ENCODE measurements at places on chromosomes 13 and 19.

DNA sequence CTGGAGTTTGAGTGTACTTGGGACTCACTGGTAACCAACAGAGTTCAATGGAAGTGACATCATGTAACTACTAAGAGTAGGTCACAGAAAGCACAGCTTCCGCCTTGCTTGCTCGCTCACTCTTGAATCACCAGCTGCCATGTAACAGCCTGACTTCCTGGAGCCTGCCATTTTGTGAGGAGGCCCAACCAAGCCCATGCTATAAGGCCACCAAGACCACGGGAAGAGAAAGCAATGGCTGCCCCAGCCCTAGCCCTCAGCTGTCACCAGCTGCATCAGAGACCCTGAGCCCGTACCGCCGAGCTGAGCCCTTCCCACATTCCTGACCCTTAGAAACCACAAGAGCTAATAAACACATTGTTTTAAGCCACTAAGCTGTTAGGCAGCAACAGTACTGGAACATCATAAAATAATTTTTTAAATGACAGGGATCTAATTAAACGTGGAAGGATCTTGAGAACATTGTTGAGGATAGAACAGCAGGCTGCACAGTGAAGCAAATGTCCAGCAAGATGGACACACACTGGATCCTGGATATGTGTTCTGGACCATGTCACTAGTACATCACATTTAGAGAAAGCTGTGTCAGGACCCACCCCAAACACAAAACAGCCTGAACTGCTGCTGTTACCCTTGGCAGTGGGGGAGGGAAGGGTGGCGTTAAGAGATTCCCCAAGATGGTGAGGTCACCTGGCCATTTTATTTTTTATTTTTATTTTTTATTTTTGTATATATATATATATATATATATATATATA, 21.7 kb upstream of the LDLR start:
- no peaks in the 10 kb centered on the region for H3K4me1 ChIP-seq
- no peak overlapping the region for H3K27ac ChIP-seq
- H3K36me3 ChIP-seq: peaks cover 5% of the 10 kb centered on the region
- no peak for DNase-seq
- H3K27me3 ChIP-seq: no peaks in the 10 kb centered on the region

DNA sequence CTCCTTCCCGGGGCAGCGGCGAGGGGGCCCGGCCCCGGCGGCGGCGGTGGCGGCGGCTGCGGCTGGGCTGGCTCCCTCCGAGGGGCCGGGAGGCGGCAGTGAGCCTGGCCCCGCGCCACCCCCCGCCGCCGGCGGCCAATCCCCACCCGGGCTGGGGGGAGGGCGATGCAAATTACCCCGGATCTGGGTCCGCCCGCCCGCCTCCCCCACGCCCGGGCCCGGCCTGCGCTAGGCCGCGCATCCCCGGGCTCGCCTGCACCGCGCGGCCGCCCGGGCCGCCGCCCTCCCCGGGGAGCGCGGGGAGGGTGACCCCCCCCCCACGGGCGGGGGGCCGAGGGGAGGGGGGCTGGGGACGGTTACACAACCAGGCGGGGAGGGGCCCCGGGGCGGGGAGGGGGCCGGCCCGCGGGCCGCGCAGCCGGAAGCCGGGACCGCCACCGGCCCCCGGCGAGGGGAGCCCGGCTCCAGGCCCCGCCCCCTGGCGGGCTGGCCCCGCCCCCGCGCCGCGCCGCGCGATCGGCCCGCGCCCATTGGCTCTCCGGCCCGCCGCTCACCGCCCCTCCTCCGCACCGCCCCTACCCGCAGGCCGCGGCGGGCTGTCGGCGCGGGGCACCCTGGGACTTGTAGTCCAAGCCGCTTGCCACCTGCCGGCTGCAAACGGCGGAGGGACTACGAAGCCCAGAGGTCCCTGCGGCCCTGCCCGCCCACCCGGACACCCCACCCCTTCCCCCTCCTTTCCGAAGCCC, 1.1 kb downstream of the ZBTB7A start:
- H3K4me1 ChIP-seq: no peaks in the 10 kb centered on the region
- peak overlapping the region; percentile 89 for H3K4me3 ChIP-seq
- no peaks in the 10 kb centered on the region for H3K36me3 ChIP-seq

- DNase-seq: peak; percentile 82
- no peaks in the 10 kb centered on the region for H3K36me3 ChIP-seq
- H3K4me1 ChIP-seq: no peaks in the 10 kb centered on the region
- no peak overlapping the region for H3K27ac ChIP-seq
Observed at GRCh38 chr19:12985049-12985776, 10.1 kb upstream of the NFIX start.

DNA sequence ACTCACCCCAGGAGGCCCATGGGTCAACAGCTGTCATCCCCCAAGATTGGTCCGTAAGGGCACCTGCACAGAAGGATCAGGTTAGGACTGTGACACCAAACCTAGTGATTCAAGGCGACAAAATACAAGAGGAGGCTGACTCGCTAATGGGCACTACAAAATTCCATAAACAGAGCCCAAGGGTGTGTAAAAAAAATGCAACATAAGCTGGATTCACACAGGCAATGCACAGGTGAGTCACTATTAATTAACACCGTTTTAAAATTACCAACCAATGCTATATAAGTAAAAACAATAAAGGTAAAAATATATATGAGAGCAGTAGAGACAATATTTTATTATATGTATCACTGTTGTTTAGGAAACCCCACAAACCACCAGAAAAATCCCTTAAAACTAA, 1.9 kb downstream of the ZNF606 start:
- H3K27ac ChIP-seq: no peak overlapping the region
- no peak for DNase-seq
- H3K4me1 ChIP-seq: peaks cover 27% of the 10 kb centered on the region
- no peak overlapping the region for H3K4me3 ChIP-seq

DNA sequence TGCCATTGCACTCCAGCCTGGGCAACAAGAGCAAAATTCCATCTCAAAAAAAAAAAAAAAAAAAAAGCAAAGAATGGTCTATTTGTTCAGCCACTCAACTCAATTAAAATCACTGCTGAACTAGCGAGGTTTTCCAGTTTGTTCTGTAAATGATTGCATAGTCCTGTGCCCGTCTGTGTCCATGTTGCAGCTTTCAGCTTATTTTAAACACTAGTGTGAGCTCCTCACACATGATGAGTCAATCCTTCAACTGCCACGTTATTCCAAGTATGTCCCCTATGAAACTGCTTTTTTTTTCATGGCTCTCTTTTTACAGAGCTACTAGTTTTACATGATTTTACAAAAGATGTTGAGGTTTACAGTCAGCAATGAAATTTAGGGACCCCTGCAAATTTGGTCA, 12.2 kb downstream of the SUGP2 start:
- peaks cover 74% of the 10 kb centered on the region for H3K36me3 ChIP-seq
- no peak overlapping the region for H3K4me3 ChIP-seq
- no peak overlapping the region for H3K27ac ChIP-seq
- no peaks in the 10 kb centered on the region for H3K27me3 ChIP-seq
- H3K4me1 ChIP-seq: peaks cover 6% of the 10 kb centered on the region

GRCh38 chr13:32881074-32881776, 135.0 kb upstream of the KL start:
- no peak for DNase-seq
- H3K27me3 ChIP-seq: no peaks in the 10 kb centered on the region
- no peak overlapping the region for H3K4me3 ChIP-seq
- H3K4me1 ChIP-seq: no peaks in the 10 kb centered on the region

- no peaks in the 10 kb centered on the region for H3K4me1 ChIP-seq
- no peak overlapping the region for H3K27ac ChIP-seq
- H3K27me3 ChIP-seq: no peaks in the 10 kb centered on the region
- H3K36me3 ChIP-seq: no peaks in the 10 kb centered on the region
- no peak for DNase-seq
- H3K4me3 ChIP-seq: no peak overlapping the region
Observed at GRCh38 chr13:81078048-81078447, 737.1 kb upstream of the SPRY2 start.

- H3K36me3 ChIP-seq: peaks cover 26% of the 10 kb centered on the region
- H3K4me3 ChIP-seq: no peak overlapping the region
- H3K27ac ChIP-seq: peak overlapping the region; percentile 72
Observed at GRCh38 chr19:15263361-15263985, 31.2 kb upstream of the EPHX3 start.

GRCh38 chr19:1853295-1854038, 5.2 kb upstream of the REXO1 start:
- peak; percentile 86 for DNase-seq
- H3K27ac ChIP-seq: no peak overlapping the region
- H3K36me3 ChIP-seq: no peaks in the 10 kb centered on the region
- H3K4me3 ChIP-seq: no peak overlapping the region
- H3K4me1 ChIP-seq: peaks cover 66% of the 10 kb centered on the region
- peaks cover 34% of the 10 kb centered on the region for H3K27me3 ChIP-seq

- H3K27me3 ChIP-seq: no peaks in the 10 kb centered on the region
- no peak overlapping the region for H3K27ac ChIP-seq
- H3K4me3 ChIP-seq: no peak overlapping the region
- H3K4me1 ChIP-seq: no peaks in the 10 kb centered on the region
- peak; percentile 30 for DNase-seq
- H3K36me3 ChIP-seq: peaks cover 36% of the 10 kb centered on the region
Observed at GRCh38 chr13:113350065-113350937, 13.6 kb downstream of the GRTP1 start.

- DNase-seq: no peak
- H3K27ac ChIP-seq: no peak overlapping the region
- H3K4me3 ChIP-seq: no peak overlapping the region
Observed at GRCh38 chr13:28792992-28793391, 27.1 kb upstream of the MTUS2 start.

GRCh38 chr19:5143471-5144411, 174.8 kb downstream of the KDM4B start:
- no peaks in the 10 kb centered on the region for H3K27me3 ChIP-seq
- no peak overlapping the region for H3K4me3 ChIP-seq
- peaks cover 54% of the 10 kb centered on the region for H3K36me3 ChIP-seq
- DNase-seq: no peak

DNA sequence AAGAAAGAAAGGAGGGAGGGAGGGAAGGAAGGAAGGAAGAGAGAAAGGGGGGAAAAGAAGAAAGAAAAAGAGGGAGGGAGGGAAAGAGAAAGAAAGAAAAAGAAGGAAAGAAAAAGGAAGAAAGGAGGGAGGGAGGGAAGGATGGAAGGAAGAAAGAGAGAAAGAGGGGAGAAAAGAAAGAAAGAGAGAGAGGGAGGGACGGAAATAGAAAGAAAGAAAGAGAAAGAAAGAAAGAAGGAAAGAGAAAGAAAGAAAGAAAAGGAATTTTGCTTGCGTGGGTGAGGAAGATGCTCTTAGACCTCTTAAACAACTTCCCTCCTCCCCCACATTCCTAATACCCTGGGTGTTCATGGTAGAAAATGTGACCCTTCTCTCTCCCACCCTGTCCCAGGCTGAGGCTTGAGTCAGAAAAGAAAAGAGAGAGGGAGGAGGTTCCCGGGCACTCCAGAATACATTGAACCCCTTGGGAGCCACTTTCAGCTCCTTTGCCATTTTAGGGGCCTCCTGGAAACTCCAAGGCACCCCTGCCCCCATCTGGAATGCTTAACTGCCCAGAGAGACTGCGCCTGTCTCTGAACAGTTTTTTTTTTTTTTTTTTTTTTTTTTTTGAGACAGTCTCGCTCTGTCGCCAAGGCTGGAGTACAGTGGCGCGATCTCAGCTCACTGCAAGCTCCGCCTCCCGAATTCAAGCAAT, 9.2 kb upstream of the KANK3 start:
- no peak overlapping the region for H3K4me3 ChIP-seq
- no peaks in the 10 kb centered on the region for H3K4me1 ChIP-seq
- no peak for DNase-seq
- H3K27ac ChIP-seq: no peak overlapping the region
- no peaks in the 10 kb centered on the region for H3K36me3 ChIP-seq

DNA sequence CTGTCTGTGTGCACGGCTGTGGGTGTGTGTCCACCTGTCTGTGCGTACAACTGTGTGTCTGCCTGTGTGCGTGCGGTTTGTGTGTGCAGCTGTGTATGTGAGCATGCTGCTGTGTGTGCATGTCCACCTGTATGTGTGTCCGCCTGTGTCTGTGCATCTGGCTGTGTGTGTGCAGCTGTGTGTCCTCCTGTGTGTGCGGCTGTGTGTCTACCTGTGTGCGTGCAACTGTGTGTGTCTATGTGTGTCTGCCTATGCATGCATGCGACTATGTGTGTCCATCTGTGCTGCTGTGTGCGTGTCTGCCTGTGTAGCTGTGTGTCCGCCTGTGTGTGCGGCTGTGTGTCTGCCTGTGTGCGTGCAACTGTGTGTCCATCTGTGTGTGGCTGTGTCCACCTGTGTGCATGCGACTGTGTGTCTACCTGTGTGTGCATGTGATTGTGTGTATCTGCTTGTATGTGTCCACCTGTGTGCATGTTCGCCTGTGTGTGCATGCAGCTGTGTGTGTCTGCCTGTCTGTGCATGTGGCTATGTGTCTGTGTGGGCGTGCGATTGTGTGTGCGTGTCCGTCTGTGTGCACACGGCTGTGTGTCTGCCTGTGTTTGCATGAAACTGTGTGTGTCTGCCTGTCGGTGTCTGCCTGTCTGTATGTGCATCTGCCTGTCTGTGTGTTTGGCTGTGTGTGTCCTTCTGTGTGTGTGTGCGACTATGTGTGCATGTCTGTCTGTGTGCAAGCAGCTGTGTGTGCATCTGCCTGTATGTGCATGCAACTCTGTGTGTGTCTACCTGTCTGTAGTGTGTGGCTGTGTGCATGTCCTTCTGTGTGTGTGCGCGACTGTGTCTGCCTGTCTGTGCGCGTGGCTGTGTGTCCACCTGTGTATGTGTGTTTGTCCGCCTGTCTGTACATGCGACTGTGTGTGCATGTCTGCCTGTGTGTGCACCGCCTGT, 57.1 kb upstream of the C13orf46 start:
- H3K4me1 ChIP-seq: peaks cover 40% of the 10 kb centered on the region
- no peaks in the 10 kb centered on the region for H3K36me3 ChIP-seq
- no peak overlapping the region for H3K27ac ChIP-seq
- no peaks in the 10 kb centered on the region for H3K27me3 ChIP-seq

- H3K4me1 ChIP-seq: no peaks in the 10 kb centered on the region
- no peak for DNase-seq
- no peaks in the 10 kb centered on the region for H3K36me3 ChIP-seq
- H3K27ac ChIP-seq: no peak overlapping the region
Observed at GRCh38 chr13:60335531-60335930, 61.5 kb upstream of the TDRD3 start.

- H3K27ac ChIP-seq: no peak overlapping the region
- no peaks in the 10 kb centered on the region for H3K27me3 ChIP-seq
- peaks cover 4% of the 10 kb centered on the region for H3K36me3 ChIP-seq
- H3K4me3 ChIP-seq: no peak overlapping the region
- DNase-seq: no peak
Observed at GRCh38 chr13:23866420-23867026, 22.7 kb downstream of the MIPEP start.

DNA sequence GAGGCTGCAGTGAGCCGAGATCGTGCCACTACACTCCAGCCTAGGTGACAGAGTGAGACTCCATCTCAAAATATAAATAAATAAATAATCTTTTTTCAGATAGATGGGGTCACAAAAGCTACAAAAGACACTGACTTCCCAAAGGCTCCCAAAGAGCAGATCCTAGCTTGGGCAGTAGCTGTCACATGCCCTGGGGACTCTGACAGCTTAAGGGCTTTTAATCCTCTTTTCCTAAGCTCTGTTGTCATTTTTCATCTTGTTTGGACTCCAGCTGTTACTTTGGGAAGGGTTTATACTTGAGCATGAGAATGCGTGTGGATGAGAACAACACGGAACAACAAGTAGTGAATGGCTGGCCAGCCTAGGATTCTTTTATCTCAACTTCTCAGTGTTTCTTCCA, 231.7 kb downstream of the MZT1 start:
- no peak overlapping the region for H3K27ac ChIP-seq
- no peaks in the 10 kb centered on the region for H3K4me1 ChIP-seq
- H3K27me3 ChIP-seq: no peaks in the 10 kb centered on the region
- H3K4me3 ChIP-seq: no peak overlapping the region

Data from sigmoid colon (tissue), 7 donors.